ENCODE measurements at places on chromosomes 16 and 17.

DNA sequence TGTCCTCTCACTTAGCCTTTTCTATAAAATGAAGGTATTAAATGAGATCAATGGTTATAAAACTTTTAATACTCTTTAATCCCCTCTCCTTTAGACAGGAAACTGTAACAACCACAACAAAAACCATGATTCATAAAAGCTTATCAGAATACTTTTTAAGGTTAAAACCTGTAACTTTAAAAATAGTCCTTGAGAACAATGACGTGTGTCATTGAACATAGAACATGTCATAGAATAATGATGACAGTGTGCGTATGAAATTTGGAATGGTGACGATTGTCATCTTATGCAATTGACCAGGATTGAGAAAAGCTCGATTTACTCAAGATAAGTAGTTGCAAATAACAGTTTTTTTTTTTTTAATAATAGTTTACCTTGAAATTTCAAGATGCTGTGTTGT lies 94.1 kb downstream of the PLCG2 start:
- DNase-seq: no peak

DNA sequence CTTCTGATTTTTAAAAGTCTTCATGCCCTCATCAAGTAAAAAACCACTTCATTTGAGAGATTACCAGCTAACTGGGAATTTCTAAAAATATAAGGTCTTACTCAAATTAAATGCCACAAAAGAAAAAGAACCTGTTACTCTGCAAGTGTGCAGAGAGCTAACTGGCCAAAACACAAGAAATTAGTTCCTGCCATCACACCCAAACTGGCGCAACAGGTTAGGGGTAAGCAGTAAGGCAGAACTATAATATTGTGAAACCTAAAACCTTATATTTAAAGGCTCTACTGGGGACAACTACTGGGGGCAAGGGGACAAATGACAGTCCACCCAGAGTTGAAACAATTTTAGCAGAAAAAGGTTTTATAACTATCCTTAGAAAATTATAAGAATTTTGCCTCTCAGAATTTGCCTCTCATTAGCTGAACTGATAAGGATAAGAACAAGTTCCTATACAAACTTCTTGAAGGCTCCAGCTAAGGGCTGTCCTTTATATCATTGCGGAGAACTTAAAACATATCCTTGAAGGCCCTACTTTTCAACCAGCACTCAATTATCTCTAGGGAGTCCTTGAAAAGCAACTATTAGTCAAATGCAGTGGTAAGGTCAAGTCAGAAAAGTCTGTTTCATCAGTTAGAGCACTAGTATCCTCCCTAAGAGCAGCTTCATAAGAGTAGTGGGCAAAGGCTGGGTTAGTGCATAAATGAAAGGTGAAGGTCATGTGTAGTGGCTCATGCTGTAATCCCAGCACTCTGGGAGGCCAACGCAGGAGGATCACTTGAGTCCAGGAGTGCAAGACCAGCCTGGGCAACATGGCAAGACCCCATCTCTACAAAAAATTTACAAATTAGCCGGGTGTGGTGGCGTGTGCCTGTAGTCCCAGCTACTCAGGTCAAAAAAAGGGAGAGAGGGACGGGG lies 31.5 kb downstream of the SMURF2 start:
- DNase-seq: no peak

GRCh38 chr17:72489272-72489641 lies 368.4 kb downstream of the SOX9 start:
- no peak for DNase-seq

DNA sequence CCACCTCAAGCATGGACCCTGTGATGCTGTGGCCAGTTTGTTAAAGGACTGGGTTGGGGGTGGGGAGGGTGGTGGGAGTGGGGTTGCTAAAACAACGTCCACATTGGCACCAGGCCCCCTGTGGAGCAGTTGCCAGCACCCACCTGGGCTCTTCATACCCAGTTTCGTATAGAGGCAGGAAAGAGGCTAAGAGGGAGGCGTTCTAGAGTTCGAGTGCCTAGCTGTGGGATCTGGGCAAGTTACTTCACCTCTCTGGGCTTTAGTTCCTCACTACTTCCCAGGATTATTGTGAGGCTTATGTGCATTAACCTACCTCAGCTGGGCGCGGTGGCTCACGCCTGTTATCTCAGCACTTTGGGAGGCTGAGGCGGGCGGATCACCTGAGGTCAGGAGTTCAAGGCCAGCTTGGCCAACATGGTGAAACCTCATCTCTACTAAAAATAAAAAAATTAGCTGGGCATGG lies 1.4 kb downstream of the MFAP4 start:
- no peak for DNase-seq

GRCh38 chr16:57026778-57027062 lies 37.4 kb downstream of the NLRC5 start:
- DNase-seq: no peak

DNA sequence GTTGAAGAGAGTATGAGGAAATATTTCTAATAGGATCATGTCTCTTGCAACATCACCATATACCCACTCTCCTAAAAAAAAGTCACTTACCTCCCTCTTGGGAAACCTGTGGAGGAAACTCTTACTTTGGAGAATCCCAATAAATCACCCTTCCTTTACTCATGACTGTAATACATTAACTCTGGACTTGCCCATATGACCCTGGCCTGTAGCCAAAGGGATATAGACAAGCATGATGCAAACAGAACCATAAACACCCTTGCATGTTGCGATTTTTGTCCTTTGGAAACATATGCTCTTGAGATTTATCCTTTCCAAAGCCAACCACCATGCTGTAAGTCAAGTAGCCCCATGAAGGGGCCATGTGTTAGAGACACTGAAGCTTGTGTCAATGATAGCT lies 19.5 kb downstream of the CDH11 start:
- DNase-seq: no peak

Measured in fibroblast of lung (primary cell).